ENCODE measurements at places on chromosomes 6 and 20. TPM values are rescaled to one million over a fixed set of nuclear protein-coding genes. Genes with fewer than 3 reads are reported as not detected.

Gene BPIFB6
- total RNA-seq = not detected

Gene NINL
- total RNA-seq = 1.5 TPM

Gene SPEF1
- total RNA-seq = 0.10 TPM

Gene PRRT1
- 0.61 TPM for total RNA-seq

Measured in activated CD8-positive, alpha-beta memory T cell treated with anti-CD3 and anti-CD28 coated beads for 36 hours (primary cell).